Epithelial cell of esophagus (primary cell): ENCODE measurements at places on chromosomes 1 and 21.

- DNase-seq = peak; percentile 98
Observed at GRCh38 chr1:93779540-93780165, 98.0 kb upstream of the BCAR3 start.

GRCh38 chr1:33234588-33234990, 21.7 kb upstream of the ZNF362 start:
- DNase-seq = peak; percentile 21

DNA sequence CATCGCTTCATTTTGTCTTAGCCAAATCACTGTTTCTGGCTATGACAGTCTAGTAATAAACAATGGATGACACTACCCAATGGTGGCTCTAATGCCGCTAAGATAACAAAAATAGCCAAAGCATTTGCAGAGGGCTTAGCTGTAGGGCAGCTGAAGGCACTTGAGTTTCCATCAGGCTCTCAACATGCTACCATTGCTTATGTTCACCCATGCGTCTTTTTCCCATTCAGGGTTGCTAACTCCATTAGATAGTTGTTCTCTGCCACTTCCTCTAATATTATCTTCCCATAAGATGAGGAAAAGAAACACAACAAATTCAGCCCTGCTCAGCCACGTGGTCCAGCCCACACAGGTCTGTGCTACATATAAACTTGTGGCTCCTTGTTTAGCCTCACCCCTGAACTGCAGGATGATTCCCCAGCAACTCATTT, 159.6 kb downstream of the TOMM20 start:
- DNase-seq = no peak

DNA sequence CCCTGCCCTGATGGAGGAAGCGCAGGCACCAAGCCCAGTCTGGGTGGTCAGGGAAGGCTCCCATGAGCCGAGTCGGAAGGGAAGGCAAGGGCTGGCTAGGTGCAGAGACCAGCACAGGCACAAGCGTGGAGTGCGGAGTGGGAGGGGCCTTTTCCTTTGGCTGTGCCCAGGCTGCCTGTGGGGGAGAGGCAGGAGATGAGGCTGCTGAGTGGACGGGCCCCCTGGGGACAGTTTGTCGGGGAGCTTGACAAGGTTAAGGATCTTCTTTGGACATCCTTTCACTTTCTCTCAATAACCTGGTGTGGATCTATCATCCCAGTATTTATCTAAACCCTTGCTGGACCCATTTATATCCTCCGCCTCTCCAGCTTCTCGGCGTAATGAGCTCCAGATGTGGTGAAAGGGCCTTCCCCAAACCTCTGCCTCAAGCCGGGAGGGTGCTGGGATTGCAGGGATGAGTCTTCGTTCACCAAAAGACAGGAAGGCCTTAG, 42.9 kb downstream of the EPHB2 start:
- no peak for DNase-seq

GRCh38 chr1:219523411-219523810, 89.5 kb downstream of the ZC3H11B start:
- DNase-seq = no peak

DNA sequence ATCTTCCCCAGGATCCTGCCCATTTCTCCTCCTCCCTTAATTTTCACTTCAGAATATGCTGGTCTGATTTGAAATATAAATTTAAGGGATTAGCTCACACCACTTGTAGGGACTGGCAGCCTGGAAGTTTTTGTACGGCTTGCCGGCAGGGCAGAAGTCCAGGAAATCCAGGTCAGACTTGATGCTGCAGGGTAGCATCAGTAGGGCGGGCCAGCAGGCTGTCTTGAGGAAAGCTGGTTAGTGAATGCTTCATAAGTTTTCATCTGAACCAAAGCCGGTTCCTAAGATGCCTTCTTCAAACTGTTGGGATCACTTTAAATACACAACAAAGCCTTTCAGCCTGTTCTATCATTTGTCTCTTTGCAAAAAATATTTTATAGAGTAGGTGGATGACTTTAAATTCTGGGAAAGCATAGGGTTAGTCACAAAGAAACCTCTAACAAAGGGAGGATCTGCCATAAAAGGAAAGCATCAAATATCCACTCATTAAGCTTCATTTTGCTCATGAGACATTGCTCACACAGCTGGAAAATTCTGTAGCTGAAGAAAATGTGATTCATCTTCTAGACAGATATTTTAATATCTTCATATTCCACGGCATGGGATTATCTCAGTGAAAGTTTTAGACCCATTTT, 90.7 kb upstream of the GFI1 start:
- DNase-seq = peak; percentile 57

GRCh38 chr1:44208226-44208625, 5.0 kb upstream of the DMAP1 start:
- DNase-seq = no peak

DNA sequence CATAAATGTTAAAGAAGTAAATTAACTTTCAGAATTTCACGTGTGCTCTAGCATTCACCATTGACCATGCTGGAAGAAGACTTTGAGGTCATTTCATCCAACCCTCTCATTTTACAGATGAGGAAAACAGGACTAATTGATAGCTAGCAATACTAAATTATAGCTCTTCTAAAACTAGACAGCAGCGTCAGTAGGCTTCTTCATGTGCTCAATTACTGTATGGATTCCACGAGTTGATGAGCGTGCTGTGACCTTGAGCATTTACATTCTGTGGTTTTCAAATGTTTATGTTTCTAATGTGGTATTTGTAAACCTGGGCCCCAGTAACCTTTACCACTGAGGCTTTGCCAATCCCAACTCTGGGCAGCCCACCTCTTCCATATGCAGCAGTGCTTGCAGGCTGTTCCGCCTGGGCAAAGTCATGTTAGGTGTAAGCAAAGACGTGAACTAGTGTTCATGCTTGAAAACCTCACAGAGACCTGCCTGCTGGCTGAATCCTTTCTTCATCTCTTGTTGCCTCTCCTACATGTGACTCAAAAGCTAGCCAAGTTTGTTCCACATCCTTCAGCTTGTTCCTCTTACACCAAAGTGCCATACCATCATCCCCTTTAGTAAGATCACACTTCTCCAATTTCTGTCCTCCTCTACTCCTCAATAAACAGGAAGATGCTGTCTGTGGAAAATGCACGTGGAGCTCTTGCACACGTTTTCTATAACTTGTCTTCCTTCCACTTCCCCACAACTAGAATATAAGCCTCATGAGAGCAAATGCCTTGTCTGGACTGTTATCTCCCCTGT, 17.2 kb downstream of the KCNJ15 start:
- DNase-seq = no peak

DNA sequence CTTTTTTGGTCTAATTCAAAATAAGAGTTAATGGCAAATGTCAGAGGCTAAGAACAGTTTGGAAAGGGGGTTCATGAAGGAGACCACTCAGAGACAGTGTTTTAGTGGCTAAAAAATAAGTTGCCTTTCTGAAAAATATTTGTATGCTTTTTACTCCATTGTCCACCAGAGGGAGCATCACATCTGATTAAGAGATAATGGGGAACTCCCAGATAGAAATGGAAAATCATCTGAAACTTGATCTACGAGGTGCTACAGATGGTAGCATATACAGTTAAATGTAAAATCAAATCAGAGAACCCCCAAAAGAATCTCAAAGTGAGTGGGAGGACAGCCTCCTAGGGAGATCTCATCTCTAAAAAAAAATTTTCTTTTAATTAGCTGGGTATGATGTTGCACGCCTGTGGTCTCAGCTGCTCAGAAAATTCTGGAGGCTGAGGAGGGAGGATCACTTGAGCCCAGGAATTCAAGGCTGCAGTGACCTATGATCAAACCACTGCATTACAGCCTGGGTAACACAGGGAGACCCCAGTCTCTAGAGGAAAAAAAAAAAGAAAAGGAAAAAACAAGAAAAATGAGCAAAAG, 9.7 kb downstream of the SMYD3 start:
- peak; percentile 79 for DNase-seq

GRCh38 chr1:184101141-184101540, 49.6 kb downstream of the TSEN15 start:
- DNase-seq = no peak

GRCh38 chr1:101101360-101101759, 75.8 kb upstream of the DPH5 start:
- DNase-seq = peak; percentile 51

DNA sequence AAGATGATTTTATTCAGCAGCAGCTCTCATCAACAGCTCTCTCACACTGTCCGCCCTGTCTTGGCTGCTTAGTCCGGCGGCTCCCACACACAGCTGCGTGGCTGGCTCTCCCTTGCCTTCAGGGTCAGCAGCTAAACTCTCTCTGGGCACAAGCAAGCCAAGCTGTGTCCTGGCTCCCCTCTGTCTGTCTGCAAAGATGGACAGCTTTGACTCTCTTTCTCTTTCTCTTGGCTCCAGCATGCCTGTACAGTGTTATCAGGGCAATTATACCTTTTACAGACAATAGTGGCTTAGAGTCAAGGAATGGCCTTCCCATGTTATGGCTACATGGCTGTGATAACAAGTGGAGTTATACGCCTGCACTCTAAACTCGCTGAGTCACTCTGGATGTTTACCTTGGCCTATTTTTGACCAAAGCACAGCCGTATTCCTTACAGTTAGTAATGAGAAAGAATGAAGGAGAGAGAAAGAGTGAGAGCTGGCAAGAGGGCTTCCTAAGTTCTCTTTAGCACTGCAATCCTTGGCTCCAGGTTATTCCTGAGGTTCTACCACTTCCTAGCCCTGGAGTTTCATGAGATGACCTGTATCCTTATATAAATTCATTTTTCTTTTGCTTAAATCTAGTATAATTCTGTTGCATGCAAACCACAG, 59.9 kb upstream of the ZSWIM5 start:
- peak; percentile 58 for DNase-seq

DNA sequence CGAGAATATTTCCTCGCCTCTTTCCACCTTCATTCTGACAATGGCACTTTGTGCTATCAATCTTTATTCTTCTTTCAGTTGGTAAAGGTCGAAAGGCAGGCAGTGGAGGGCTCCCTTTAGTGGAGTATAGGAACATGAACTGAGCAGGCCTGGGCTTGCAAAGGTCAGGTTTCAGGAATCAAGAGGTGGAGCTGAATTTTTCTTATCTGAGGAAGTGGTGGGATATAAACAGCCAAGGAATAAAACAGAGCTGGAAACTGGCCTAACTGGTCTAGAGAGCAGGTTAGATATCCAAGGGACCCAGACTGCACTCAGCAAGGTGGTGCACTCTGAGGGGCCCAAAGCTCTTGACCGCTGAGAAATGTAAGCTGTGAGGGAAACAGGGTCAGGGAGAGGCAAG, 99.1 kb downstream of the PLA2G4A start:
- DNase-seq = peak; percentile 56

- peak; percentile 60 for DNase-seq
Observed at GRCh38 chr1:219731771-219732170, 118.9 kb upstream of the ZC3H11B start.

DNA sequence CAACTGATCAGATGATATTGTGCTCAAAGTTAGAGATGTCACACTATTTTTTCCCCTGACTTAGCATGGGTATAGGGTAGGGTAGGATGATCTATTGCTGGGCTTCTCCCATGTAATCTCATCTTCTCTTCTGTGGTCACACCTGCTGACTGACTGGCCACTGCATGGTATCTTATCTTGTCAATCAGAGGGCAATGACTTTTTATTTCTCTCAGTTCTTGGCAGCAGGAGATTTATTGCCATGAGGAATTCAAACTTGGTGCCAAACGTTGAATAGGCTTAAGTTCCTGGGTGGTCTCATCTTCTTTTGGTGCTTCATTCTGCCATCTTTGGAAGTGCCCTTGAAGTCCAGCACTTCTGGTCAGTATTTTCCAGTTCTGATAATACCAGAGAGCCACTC, 226.4 kb upstream of the POGK start:
- no peak for DNase-seq

GRCh38 chr1:219927298-219927955, 930 bp downstream of the SLC30A10 start:
- no peak for DNase-seq

- no peak for DNase-seq
Observed at GRCh38 chr1:160789051-160789701, 6.8 kb upstream of the LY9 start.

- peak; percentile 50 for DNase-seq
Observed at GRCh38 chr1:53658489-53659230, 80.3 kb downstream of the GLIS1 start.

DNA sequence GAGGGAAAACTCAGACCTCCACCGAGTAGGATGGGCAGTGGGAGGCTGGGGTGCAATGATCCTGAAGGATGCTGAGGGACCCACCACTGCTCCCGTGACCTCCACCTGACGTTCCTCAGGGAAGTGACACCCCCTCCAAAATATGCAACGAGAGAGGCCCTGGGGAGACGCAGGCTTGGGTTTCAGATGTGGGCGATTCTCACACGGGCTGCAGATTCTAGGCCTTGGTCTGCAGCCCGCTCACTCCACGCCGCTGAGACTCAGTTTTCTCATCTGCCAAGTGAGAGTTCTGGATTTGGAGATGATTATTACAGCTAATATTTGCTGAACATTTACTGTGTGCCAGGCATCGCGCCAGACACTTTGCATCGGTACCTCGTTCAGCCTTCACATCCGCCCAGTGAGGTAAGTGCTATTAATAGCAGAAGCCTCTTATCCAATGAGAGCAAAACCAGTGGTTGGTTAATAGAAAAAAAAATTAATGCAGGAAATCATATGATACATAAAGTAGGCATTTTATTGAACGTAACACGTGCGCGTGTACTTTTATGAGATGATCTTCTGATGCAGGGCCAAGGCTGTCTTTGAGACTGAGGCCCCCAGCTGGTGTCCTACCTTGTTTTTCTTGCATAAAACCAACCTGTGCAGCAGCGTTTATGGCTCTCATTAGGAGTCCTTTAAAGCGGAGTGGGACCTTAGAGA, 102.0 kb upstream of the RUNX3 start:
- peak; percentile 87 for DNase-seq

GRCh38 chr1:206059355-206059915, 6.5 kb downstream of the RHEX start:
- peak; percentile 9 for DNase-seq

- no peak for DNase-seq
Observed at GRCh38 chr1:51629918-51630317, 13.0 kb downstream of the OSBPL9 start.

DNA sequence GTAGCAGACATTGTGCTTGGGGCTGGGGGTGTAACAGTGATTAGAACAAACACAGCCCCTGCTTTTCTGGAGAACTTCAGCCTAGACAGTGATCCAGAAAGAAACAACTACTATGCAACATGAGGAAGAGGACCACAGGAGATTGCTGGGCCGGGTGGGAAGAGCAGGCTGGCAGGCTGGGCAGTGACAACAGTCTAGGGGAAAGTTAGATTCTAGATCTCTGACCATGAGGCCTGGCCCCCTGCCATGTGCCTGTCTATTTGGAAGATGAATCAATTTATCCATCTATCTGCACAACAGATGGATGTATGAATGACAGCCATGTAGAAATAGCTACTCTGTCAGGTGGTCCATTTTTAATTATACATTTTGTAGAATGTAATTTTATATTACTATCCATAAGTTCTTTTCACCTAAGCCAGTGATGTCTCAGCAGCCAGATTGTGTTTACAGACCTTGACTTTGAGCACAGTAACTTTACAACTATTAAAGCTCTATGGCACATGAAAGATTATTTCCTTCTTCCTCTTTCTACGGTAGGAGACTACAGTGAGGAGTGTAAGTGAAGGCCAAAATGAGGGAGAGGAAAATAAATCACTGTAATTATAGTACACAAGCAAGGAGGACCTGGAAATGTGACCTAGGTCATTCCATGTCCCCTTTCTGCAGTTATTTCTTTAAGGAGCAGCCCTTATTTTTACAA, 15.5 kb downstream of the CLIC6 start:
- DNase-seq = no peak
